ENCODE measurements at places on chromosomes 1 and 21. TPM values are rescaled to one million over a fixed set of nuclear protein-coding genes. Genes with fewer than 3 reads are reported as not detected.

The FAM110D gene
- 1.2 TPM for total RNA-seq

The GCSAML gene
- total RNA-seq = not detected

The KRTAP12-2 gene
- total RNA-seq = not detected

The LCE1E gene
- not detected for total RNA-seq

The GABPB2 gene
- total RNA-seq = 6.1 TPM

All from neural crest cell (in vitro differentiated cells).